ENCODE measurements at places on chromosomes 3 and 15. TPM values are rescaled to one million over a fixed set of nuclear protein-coding genes. Genes with fewer than 3 reads are reported as not detected.
A peak's percentile ranks its signal among the peaks of the same experiment; 100 is the strongest.

DNA sequence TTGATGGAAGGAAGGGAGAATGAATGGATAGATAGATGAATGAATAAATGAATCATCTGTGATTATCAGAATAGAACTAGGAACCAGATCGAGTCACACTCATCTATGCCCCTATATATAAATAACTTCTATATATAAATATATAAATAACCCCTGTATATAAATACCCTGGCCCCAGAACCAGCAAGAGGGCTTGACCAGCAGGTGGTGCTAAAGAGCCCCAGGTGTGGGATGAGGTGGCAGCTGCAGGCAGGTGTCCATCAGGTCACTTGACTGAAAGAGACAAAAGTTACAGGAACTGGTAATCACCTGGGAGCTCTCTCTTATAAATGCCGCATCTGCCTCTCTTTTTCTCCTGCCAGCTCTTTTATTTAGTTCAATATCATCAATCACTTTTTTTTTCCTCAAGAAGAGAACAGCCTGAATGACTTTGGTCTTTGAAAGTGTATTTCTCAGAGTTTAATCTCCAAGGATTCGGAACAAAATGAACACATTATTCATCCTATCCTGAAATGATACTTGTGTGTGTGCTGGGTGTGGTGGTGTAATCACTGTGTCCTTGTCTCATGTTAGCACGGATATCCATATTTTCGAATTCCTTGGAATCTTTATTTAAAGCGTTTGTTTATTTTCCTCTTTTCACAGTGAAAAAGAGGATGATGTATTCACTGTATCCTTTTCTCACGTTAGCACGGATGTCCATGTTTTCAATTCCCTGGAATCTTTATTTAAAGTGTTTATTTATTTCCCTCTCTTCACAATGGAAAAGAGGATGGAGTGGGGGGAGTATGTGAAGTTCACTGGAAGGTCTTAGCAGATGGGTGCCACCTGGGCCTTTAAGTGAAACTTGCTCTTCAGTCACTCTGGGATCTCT is 35.4 kb upstream of the ATG7 start:
- peak overlapping the region; percentile 79 for H3K27ac ChIP-seq
- peak; percentile 55 for DNase-seq
- no peak overlapping the region for H3K4me3 ChIP-seq
- no peaks in the 10 kb centered on the region for H3K36me3 ChIP-seq
- peaks cover 22% of the 10 kb centered on the region for H3K4me1 ChIP-seq
- no peaks in the 10 kb centered on the region for H3K27me3 ChIP-seq

GRCh38 chr3:48435774-48436476 is 4.0 kb downstream of the CCDC51 start:
- no peak overlapping the region for H3K4me3 ChIP-seq
- no peak overlapping the region for H3K27ac ChIP-seq
- H3K36me3 ChIP-seq: peaks cover 7% of the 10 kb centered on the region
- peaks cover 19% of the 10 kb centered on the region for H3K4me1 ChIP-seq

GRCh38 chr15:91961357-91961756 is 107.8 kb downstream of the SLCO3A1 start:
- H3K36me3 ChIP-seq: no peaks in the 10 kb centered on the region
- no peaks in the 10 kb centered on the region for H3K27me3 ChIP-seq
- DNase-seq: no peak

GRCh38 chr3:103195216-103195615 is 760.4 kb downstream of the ZPLD1 start:
- peak; percentile 23 for DNase-seq
- no peaks in the 10 kb centered on the region for H3K36me3 ChIP-seq
- H3K4me1 ChIP-seq: no peaks in the 10 kb centered on the region
- no peak overlapping the region for H3K27ac ChIP-seq
- H3K27me3 ChIP-seq: no peaks in the 10 kb centered on the region
- no peak overlapping the region for H3K4me3 ChIP-seq

GRCh38 chr15:27059610-27060202 is 88.7 kb downstream of the GABRG3 start:
- DNase-seq: peak; percentile 17
- no peak overlapping the region for H3K4me3 ChIP-seq
- H3K27me3 ChIP-seq: no peaks in the 10 kb centered on the region

Gene PAQR5
- 0.87 TPM for total RNA-seq
